ENCODE measurements at places on chromosomes 2 and 18. TPM values are rescaled to one million over a fixed set of nuclear protein-coding genes. Genes with fewer than 3 reads are reported as not detected.

Gene GKN2
- total RNA-seq: not detected

Gene TFCP2L1
- under 0.01 TPM for total RNA-seq

Gene PDCD1
- total RNA-seq: not detected

Gene CRYBA2
- not detected for total RNA-seq

Gene LINC00305
- total RNA-seq: not detected

Gene CCDC102B
- total RNA-seq: 5.4 TPM

Gene GREB1
- total RNA-seq: 0.17 TPM

Gene UGT1A5
- not detected for total RNA-seq

Gene STON1
- total RNA-seq: 5.8 TPM

Gene TNFRSF11A
- 0.30 TPM for total RNA-seq

Gene TMEM185B
- 29.4 TPM for total RNA-seq

Gene NAB1
- total RNA-seq: 9.9 TPM

Gene CTNNA2
- total RNA-seq: not detected

Gene CCBE1
- 52.3 TPM for total RNA-seq

Gene TTC39C
- 18.5 TPM for total RNA-seq

Gene CNGA3
- not detected for total RNA-seq
